Activated CD4-positive, alpha-beta memory T cell treated with anti-CD3 and anti-CD28 coated beads, Interleukin-2, amount 10 ng/mL, durations not matched to agents 7 days and 5 days (primary cell): ENCODE measurements at places on chromosomes 1 and 21. TPM values are rescaled to one million over a fixed set of nuclear protein-coding genes. Genes with fewer than 3 reads are reported as not detected.

GRCh38 chr21:25370311-25370744, 237.0 kb downstream of the MRPL39 start:
- H3K36me3 ChIP-seq = no peaks in the 10 kb centered on the region
- H3K27ac ChIP-seq = no peak overlapping the region
- no peak for DNase-seq
- H3K27me3 ChIP-seq = no peaks in the 10 kb centered on the region

- H3K27ac ChIP-seq = peak overlapping the region; percentile 95
- no peaks in the 10 kb centered on the region for H3K27me3 ChIP-seq
- H3K4me1 ChIP-seq = peaks cover 64% of the 10 kb centered on the region
- DNase-seq = no peak
These were observed 75.5 kb downstream of the PIK3CD start for GRCh38 chr1:9726905-9727595.

DNA sequence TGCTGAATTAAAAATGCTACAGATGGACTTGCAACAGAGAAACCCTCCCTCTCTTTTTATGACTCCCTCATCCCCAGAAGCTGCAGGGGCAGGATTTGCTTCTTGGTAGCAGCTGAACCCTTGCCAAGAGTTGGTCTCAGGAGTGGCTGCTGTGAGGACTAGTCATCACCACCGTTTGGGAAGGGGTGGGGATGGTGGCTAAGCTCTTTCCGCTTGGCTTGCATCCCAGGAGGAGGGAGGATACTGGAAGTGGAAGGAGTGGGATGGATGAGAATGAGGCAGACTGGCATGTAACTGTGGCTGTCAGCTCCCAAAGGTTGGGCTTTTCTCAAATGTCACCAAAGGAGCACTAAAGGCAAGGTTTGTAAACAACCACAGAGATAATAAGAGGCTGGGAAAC, 50.8 kb upstream of the COL24A1 start:
- H3K4me1 ChIP-seq = no peaks in the 10 kb centered on the region
- H3K4me3 ChIP-seq = no peak overlapping the region
- DNase-seq = no peak

- no peak for DNase-seq
- no peak overlapping the region for H3K27ac ChIP-seq
- peaks cover 10% of the 10 kb centered on the region for H3K4me1 ChIP-seq
These were observed 134.7 kb downstream of the PTPRC start for GRCh38 chr1:198773523-198773922.

APCS gene
- total RNA-seq = not detected

GRCh38 chr1:225426395-225427234, 1.2 kb downstream of the LBR start:
- peaks cover 39% of the 10 kb centered on the region for H3K36me3 ChIP-seq
- H3K27me3 ChIP-seq = no peaks in the 10 kb centered on the region
- peak; percentile 50 for DNase-seq
- peaks cover 65% of the 10 kb centered on the region for H3K4me1 ChIP-seq
- H3K27ac ChIP-seq = peak overlapping the region; percentile 69

- H3K36me3 ChIP-seq = peaks cover 9% of the 10 kb centered on the region
- peaks cover 3% of the 10 kb centered on the region for H3K4me1 ChIP-seq
- no peak overlapping the region for H3K27ac ChIP-seq
These were observed 12.4 kb downstream of the ADORA3 start for GRCh38 chr1:111491070-111491469.

DNA sequence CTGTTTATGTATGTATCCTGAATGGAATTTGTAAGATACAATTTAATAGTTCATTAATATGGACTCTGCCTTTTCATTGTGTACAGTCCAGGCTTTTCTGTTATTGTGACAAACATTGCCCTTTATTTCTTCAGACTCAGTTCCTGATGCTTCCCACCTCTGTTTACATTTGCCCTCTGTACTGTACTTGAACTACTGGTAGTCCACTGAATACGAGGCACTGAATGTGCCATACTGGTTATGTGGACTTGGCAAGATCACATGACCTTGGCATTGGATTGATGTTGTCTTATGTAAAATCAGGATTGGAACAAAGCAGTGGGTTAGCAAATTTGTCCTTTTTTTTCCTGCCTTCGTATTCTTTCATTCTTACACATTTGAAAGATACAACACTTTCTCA, 27.8 kb downstream of the RALGPS2 start:
- H3K4me1 ChIP-seq = no peaks in the 10 kb centered on the region
- no peaks in the 10 kb centered on the region for H3K27me3 ChIP-seq
- DNase-seq = no peak
- no peaks in the 10 kb centered on the region for H3K36me3 ChIP-seq
- H3K4me3 ChIP-seq = no peak overlapping the region
- H3K27ac ChIP-seq = no peak overlapping the region

AMY1C gene
- total RNA-seq = not detected

- H3K4me1 ChIP-seq = peaks cover 11% of the 10 kb centered on the region
- no peak overlapping the region for H3K4me3 ChIP-seq
- H3K27me3 ChIP-seq = peaks cover 2% of the 10 kb centered on the region
These were observed 12.7 kb downstream of the INSL5 start for GRCh38 chr1:66788231-66788939.

DNA sequence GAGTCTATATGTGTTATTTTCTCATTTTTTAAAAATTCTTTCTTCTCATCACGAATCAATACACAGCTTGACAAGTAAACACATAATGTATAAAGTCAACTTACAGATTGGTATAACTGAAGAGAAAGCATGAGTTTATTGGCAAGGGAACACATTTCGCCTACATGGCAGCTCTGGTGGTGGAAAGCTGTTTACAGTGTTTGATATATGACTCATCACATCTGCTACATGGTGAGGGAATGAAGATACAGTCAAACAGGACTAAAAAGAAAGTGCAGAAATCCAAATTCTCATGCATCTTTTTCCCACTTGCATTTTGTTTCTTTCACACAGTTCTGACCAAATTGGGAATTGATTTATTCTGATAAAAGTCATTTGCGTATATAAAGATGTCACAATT, 122.2 kb upstream of the ADGRL4 start:
- H3K27ac ChIP-seq = no peak overlapping the region
- H3K4me3 ChIP-seq = no peak overlapping the region
- H3K4me1 ChIP-seq = no peaks in the 10 kb centered on the region
- H3K36me3 ChIP-seq = no peaks in the 10 kb centered on the region
- no peaks in the 10 kb centered on the region for H3K27me3 ChIP-seq

ZNF648 gene
- total RNA-seq = not detected

DNA sequence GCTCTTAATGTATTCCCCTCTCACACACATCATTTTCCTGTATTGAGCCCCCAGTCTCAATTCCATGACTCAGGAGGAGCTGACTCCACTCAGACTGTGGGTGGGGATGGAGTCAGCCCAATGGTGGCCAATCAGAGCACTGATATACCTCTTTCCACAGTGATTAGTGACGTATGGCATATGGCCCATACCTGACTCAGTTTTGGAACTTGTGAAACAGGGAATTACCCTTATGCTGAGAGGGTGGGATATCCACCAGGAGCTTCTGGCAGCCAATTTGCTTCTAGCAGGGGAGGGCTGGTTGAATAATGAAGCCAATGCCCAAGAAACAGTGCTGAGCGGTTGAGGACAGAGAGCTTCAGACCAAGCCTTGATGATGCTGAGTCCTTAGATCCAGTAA, 86.4 kb upstream of the SPATA6 start:
- no peak for DNase-seq
- H3K27ac ChIP-seq = no peak overlapping the region
- no peaks in the 10 kb centered on the region for H3K4me1 ChIP-seq
- no peak overlapping the region for H3K4me3 ChIP-seq
- H3K27me3 ChIP-seq = peaks cover 3% of the 10 kb centered on the region
- no peaks in the 10 kb centered on the region for H3K36me3 ChIP-seq

KMO gene
- not detected for total RNA-seq

DNA sequence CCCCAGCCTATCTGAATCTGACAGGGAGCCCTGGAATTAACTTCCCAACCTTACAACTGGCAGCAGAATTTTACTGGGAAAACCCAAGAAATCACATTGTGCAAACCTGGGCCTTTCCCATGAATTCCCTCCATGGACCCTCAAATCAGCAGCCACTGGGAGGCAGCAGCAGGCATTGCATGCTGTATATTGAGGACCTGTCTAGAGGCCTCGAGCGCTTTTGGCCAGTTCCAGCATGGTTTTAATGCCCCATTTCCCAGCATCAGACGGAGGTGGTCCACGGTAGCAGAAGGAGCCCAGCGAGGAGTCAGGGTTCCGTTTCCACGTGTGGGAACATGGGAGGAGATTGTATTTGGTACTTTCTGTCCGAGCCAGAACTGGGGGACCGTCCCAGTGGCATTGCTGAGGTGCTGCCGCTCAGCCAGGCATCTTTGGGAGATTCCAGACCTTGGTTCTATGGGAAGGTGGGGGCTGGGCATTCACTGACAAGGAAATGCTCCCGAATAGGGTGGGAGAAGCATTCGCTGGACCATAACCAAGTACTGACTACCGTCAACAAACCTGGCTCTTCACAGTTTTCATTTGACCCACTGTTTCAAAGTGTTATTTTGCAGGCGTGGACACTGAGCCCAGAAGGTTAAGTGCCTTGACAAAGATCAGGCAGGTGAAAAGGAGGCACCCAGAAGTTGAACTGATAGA, 15.9 kb downstream of the BMP8A start:
- no peak for DNase-seq
- peaks cover 19% of the 10 kb centered on the region for H3K4me1 ChIP-seq
- no peak overlapping the region for H3K27ac ChIP-seq
- H3K36me3 ChIP-seq = no peaks in the 10 kb centered on the region
- H3K4me3 ChIP-seq = no peak overlapping the region

DCAF6 gene
- 26.4 TPM for total RNA-seq

DNA sequence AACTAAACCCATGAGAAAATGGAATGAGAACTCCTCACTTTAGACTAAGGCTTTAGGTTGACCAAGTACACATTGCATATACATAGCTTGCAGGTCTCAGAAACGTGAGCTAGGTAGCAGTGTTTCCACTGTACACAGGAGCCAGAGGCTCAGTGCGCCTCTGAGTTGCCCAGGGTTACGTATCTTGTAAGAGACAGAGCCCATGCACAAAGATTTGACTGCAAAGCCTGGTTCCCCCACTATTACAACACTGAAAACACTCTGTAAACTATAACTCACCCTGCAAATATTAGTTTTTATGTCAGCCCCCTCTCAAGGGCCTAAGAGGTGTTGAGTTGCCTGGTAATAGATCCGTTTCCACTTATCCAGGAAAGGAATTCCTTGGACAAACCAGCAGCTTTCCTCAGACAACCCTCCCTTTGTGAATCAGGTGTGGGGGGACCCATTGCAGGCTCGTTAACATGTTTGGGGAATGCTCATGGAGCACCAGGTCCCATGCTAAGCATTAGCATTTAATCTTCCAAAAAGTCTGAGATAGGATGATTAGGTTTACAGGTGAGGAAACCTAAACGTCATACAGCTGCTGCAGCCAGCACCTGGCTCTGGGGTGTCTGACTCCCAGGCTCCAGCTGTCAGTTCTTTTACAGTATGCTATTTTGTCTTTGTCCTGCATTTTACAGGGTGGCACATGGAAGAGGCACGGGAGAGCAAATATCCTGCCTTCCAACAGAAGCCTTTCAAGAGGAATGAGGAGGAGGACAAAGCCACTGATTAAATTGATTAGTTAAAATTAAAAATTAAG, 25.7 kb downstream of the TENT5C start:
- no peak overlapping the region for H3K27ac ChIP-seq
- peaks cover 31% of the 10 kb centered on the region for H3K36me3 ChIP-seq
- peaks cover 64% of the 10 kb centered on the region for H3K4me1 ChIP-seq
- H3K27me3 ChIP-seq = no peaks in the 10 kb centered on the region
- no peak overlapping the region for H3K4me3 ChIP-seq

DNA sequence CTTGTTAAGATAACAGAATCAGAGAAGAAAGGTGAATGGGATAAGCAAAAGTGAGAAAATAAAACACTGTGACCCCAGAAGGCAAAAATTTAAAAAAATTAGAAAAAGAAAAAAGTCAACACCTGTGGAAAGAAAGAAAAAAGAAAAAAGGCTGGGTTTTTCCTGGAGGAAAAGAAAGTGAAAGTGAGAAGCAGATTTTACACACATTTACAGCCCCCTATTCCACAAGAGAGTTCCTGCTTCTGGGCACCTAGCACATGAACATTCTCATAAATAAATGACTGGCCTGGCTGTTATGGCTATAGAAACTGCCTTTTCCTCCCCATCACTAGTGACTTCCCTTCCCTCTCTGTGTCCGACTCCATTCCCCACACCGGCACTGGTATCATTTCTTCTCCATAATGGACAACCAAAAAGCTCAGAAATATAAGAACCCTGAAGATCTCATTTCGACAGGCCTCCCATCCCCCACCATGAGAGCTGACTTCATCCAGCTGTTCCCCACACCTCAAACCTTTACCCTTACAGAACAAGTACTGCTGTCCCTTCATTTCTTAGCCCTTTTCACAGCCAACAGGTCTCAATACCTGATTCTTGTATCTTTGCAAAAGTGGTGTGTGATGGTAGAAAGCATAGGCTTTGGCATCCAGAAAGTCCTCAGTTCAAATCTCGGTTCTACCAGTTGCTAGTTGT, 12.6 kb downstream of the MTF1 start:
- H3K4me3 ChIP-seq = peak overlapping the region; percentile 18
- no peaks in the 10 kb centered on the region for H3K27me3 ChIP-seq
- no peak for DNase-seq
- H3K4me1 ChIP-seq = peaks cover 29% of the 10 kb centered on the region

DNA sequence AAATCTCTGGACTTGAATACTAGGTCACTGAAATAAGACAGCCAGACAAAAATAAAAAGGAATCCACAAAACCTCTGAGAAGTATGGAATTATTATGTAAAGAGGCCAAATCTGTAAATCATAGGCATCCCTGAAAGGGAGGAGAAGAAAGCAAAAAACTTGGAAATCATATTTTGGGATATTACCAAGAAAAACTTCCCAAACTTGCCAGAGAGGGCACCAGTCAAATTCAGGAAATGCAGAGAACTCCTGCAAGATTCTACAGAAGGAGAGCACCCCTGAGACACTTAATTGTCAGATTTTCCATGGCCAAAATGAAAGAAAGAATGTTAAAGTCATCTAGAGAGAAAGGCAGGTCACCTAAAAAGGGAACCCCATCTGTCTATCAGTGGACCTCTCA, 862.3 kb upstream of the PRMT6 start:
- H3K27me3 ChIP-seq = no peaks in the 10 kb centered on the region
- no peaks in the 10 kb centered on the region for H3K36me3 ChIP-seq
- no peak overlapping the region for H3K27ac ChIP-seq

- no peak overlapping the region for H3K4me3 ChIP-seq
- H3K36me3 ChIP-seq = peaks cover 3% of the 10 kb centered on the region
- peaks cover 21% of the 10 kb centered on the region for H3K4me1 ChIP-seq
These were observed 34.2 kb downstream of the CAMTA1 start for GRCh38 chr1:6819246-6820040.

- H3K27me3 ChIP-seq = peaks cover 5% of the 10 kb centered on the region
- no peak overlapping the region for H3K27ac ChIP-seq
- H3K36me3 ChIP-seq = no peaks in the 10 kb centered on the region
- no peaks in the 10 kb centered on the region for H3K4me1 ChIP-seq
- no peak overlapping the region for H3K4me3 ChIP-seq
These were observed 116.8 kb upstream of the WNT4 start for GRCh38 chr1:22259551-22260282.

DNA sequence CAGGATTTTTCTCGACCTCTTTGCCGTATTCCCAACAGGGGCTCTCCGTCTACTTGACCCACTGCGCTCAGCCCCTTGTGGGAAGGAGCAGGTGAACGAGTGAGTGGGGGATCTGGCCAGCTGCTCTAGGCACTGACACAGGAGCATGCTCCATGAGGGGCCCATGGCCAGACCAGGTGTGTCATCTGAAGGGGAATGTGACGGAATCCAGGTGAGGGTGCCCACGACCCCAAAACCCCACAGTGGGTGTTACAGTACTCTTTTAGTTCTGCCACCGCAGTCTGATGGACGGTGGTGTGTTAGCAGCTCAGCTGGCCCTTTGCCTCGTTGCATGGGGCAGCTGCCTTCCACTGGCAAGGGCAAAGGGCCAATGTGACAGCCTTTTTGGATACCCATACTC, 601.4 kb upstream of the NCAM2 start:
- H3K4me1 ChIP-seq = no peaks in the 10 kb centered on the region
- no peaks in the 10 kb centered on the region for H3K36me3 ChIP-seq
- H3K4me3 ChIP-seq = no peak overlapping the region
- H3K27me3 ChIP-seq = no peaks in the 10 kb centered on the region
- no peak for DNase-seq
